NCI-H1694 (cell line): ENCODE measurements at places on chromosomes 16 and 17.

DNA sequence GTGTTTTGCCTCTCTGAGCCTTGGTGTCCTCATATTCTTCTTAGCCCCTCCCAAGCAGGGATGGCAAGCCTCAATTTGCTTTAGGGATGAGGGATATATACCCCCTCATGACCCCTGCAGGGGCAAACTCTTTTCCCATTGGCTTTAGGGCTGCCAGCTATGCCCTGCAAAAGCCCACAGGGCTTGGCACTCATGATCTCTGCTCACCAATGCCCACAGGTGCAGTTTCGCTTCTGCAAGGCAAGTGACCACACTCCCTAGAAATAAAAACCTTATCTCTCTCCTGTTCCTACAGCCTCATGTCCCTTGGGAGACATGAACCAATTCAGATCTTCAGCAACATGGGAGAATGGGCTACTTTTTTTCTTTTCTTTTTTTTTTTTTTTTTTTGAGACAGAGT, 8.8 kb downstream of the BEAN1 start:
- no peak for DNase-seq

- DNase-seq = no peak
Observed at GRCh38 chr16:82641336-82641984, 14.7 kb downstream of the CDH13 start.

GRCh38 chr17:27329146-27329805, 35.4 kb downstream of the WSB1 start:
- DNase-seq = no peak

GRCh38 chr16:30049871-30050270, 15.7 kb upstream of the ALDOA start:
- DNase-seq = no peak

GRCh38 chr17:1605681-1606351, 22.8 kb downstream of the SLC43A2 start:
- DNase-seq = no peak

- no peak for DNase-seq
Observed at GRCh38 chr17:65551267-65552040, 10.0 kb downstream of the AXIN2 start.

DNA sequence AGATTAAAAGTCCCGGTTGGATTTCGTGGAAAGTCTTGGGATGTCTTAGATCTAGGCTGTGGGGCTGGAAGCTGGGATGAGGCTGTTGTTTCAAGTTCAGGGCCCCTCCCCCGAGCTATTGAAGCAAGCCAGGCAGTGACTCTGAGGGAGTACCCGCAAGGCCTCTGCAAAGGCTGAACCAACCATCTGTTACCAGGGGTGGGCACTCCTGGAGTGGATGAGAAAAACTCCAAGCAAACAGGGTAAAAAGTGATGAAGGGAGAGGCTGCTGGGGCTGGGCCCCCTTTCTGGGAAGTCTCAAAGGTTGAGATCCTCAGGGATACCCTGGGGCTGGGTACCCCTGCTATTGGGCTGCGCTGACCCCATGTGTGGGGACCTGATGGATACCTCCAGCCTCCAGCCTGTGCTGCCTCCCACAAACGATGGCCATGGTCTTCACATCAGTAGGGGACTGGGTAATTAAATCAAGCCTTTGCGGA, 82.4 kb upstream of the KIFC3 start:
- DNase-seq = no peak

DNA sequence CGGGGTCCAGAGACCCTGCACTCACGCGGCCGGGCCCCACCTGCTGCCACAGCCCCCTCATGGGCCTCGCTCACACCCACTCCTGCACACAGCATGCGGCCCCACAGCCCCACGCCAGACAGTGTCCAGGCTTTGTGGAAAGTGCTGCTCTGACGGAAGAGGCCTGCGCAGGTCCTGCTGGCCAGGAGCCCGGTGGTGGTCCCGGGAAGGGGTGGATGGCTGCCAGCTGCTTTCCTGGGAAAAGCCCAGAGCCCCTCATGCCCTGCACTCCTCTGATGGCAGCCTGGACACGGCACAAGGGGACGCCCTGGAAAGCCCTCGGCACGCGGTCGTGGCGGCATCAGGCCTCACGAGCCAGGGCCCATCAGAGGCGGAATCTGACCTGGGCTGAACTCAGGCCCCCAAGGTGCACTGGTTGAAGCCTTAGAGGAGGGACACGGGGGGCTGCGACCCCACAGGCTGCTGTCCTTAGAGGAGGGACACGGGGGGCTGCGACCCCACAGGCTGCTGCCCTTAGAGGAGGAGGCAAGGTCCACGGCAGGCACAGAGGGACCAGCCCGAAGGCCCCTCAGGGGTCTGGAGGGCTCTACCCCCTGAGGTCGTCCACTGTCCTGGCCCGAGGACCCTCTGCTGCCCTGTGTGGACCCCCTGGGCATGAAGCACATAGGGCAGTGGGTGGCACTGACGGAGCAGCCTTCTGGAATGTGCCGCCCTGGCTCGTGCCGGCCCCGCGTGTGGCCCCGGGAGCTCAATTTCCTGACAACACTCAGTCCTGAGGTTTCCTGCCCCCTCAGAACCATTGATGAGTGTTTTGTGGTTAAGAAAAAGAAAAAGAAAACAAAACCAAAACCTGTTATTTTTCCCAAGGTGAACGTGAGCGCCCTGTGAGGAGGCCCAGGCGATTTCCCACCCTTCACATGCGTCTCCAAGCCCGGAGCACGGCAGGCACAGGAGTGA, 22.1 kb downstream of the SOX8 start:
- DNase-seq = no peak

DNA sequence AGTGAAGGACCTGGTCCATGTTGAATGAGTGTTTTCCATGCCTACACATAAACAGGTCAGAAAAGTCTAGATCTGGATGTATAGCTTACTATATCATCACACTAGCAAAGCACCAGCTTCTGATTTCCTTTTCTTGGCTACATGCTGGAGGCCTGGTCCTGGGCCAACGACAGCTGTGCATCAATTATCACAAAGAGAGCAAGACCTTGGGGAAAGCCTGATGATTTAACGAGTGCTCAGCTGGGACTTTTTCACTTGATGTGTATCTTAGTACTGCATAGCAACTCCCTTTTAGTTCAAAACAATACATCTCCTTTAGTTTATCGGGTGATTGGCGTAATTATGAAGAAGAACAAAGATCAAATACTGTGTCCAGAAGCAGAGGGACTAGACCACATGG, 358.2 kb downstream of the KIF2B start:
- DNase-seq = peak; percentile 96

GRCh38 chr16:89602273-89602951, 11.0 kb upstream of the DPEP1 start:
- no peak for DNase-seq

GRCh38 chr16:16857603-16858283, 478.8 kb downstream of the NPIPA7 start:
- no peak for DNase-seq

DNA sequence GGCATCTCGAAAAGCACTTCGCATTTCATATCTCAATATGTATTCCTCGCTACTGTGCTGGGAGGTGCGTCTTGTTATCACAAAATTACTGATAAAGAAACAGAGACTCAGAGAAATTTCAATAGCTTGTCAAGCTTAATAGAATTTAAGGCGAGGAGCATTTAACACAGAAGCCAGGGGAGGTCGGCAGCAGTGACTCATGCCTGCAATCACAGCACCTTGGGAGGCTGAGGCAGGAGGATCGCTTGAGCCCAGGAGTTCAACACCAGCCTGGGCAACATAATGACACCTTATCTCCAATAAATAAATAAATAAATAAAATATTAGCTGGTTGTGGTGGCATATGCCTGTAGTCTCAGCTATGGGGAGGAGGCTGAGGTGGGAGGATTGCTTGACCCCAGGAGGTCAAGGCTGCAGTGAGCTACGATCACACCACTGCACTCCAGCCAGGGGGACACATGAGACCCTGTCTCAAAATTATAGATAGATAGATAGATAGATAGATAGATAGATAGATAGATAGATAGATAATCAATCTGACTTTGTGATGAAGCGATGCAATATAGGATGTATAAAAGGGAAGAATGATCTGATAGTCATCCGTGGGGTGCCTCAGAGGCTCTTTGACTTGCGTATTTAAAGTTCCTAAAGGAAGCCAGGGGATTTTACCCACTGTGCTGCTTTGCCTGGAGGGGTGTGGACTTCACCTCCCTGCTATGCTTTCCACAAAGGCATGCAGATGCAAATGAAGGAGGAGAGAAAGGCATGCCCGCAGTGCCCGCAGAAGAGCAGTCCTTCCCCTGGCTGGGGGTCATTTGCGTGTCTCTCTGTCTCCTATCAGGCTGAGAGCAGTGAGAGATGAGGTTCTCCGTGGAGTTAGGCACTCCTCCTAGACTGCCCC, 15.9 kb upstream of the USP10 start:
- DNase-seq = no peak

DNA sequence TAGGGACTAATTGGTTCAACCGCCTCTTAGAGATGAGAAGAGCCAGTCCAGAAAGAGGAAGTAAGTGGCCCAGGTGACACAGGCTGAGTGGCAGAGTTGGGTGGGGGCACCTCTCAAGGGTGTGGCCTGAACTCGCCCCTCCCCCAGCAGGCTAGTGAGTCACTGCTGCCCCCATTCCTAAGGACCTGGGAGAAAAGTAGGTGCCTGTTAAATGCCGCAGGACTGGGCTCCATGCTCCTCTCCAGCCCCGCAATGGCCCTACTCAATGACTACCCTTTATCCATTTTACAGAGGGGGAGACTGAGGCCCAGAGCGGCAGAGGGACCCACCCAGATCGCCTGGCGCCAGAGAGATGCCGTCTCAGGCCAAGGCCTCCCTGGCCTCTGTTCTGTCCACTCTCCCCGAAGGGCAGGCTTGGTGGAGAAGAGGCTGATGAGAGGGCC, 8.1 kb downstream of the TMEM235 start:
- no peak for DNase-seq

DNA sequence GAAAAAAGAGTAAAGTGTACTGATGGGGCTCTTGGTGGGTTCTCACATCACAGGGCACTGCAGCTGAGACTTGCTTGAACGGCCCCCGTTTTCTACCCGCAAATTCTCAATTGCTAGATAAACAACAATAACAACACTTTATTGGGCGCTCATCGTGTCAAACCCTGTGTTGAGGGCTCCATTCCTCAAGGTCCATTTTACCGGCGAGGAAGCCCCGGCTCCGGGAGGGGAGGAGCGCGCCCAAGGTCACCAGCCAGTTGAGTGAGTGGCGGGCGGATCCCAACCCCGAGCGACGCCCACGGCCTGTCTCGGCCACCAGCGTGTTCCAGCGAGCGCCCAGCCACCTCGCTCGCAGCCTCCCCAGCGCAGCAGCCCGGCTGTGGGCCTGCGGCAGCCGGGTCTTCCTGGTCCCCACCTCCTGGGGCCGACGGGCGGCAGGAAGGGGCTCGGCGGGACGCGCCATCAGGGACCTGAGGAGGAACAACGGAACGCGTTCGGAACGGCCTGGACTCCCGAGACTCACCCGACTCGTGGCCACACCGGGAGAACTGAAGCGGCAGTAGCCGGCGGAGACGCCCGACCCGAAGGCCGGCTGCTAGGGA, 373 bp downstream of the CMC2 start:
- DNase-seq = no peak

GRCh38 chr16:66859397-66860068, 15.3 kb downstream of the CA7 start:
- no peak for DNase-seq

GRCh38 chr17:33369876-33370275, 76.8 kb upstream of the ASIC2 start:
- DNase-seq = no peak

GRCh38 chr17:56125830-56126819, 27.1 kb upstream of the ANKFN1 start:
- peak; percentile 55 for DNase-seq

- no peak for DNase-seq
Observed at GRCh38 chr16:85984231-85984880, 85.4 kb downstream of the IRF8 start.

GRCh38 chr16:28192806-28193529, 18.8 kb downstream of the XPO6 start:
- DNase-seq = no peak

DNA sequence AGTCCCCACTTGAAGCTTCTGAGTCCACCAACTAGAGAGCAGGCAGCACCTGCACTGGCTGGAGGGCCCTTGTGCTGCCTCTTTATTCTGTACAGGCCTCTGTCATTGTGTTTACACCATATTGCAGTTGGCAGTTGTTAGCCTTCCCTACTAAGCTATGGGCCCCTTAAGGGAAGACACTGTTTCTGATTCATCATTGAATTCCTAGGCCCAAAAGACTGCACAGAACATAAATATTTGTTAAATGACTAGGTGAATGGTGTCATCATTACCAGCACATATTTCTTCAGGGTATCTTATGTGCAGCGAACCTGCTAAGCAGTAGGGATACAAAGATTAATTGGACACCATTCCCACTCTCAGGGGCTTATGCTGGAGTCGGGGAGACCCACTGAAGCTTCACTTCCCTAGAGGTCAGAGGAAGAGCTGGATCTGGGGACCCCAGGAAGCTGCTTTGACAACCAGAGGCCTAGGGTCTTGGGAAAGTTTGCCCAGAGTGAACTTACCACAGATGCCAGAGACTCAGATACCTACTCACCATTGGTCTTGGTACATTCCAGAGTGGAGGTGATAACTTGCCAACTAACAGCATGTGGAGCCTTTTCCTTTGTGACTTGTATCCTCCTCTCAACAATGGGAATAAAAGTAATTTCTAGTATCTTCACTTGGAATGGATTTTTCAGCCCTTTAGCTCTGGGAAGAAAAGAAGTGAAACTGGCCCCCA, 28.7 kb upstream of the DDX52 start:
- DNase-seq = no peak

- no peak for DNase-seq
Observed at GRCh38 chr16:80296034-80296433, 244.8 kb upstream of the DYNLRB2 start.

GRCh38 chr16:57801098-57801808, 1.0 kb downstream of the KIFC3 start:
- DNase-seq = no peak

DNA sequence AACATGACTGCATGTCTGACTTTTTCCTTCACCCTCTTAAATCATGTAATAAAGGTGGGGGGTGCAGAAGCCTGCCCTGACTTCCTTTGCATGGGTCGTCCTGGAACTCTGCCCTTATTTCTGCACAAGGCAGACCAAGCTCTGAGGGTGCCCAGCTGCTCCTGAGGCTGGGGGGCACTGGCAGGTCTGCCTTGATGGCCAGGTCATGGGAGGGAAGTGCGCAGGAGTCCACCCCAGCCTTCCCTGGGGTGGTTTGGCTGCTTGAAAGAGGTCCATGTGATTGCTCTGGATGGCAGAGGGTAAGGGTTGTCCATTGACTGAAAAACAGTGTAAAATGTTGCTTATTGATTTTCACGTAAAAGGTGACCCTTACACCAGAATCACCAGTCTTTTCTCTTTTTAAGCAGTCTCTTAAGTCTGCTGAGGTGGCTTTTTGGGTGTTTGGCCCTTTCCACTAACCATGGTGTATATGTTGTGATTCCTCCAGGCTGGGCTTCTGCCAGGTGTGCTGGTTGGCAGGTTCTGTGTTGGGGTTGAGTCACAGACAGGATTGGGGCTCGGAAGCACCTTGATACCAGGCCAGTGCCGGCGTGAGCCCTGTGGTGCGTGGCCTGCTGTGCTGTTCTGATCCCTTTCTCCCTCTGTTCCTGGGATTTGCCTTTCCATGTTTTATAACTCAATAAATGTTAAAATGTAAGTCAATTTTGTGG, 19.4 kb downstream of the DHX38 start:
- no peak for DNase-seq

GRCh38 chr16:84952335-84953189, 58.8 kb downstream of the ZDHHC7 start:
- DNase-seq = peak; percentile 74
